Dorsolateral prefrontal cortex (tissue), 122 donors: ENCODE measurements at places on chromosomes 7 and 10. TPM values are rescaled to one million over a fixed set of nuclear protein-coding genes. Genes with fewer than 3 reads are reported as not detected.

GRCh38 chr7:20146451-20146850, 70.7 kb downstream of the MACC1 start:
- DNase-seq, result no peak

- no peak for DNase-seq
Measured at GRCh38 chr7:80098795-80099194, 35.8 kb upstream of the GNAI1 start.

- DNase-seq, result peak; percentile 69
Measured at GRCh38 chr7:27933671-27934565, 194.0 kb downstream of the TAX1BP1 start.

DNA sequence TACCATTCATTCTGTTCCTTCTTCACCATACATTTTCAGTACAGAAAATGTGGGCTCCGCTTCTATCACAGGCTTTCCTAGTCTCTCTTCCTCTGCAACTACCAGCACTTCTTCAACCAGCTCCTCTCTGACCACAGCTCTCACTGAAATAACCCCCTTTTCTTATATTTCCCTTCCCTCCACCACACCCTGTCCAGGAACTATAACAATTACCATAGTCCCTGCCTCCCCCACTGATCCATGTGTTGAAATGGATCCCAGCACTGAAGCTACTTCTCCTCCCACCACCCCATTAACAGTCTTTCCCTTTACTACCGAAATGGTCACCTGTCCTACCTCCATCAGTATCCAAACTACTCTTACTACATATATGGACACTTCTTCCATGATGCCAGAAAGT, 9.5 kb upstream of the MUC12 start:
- DNase-seq, result no peak

DNA sequence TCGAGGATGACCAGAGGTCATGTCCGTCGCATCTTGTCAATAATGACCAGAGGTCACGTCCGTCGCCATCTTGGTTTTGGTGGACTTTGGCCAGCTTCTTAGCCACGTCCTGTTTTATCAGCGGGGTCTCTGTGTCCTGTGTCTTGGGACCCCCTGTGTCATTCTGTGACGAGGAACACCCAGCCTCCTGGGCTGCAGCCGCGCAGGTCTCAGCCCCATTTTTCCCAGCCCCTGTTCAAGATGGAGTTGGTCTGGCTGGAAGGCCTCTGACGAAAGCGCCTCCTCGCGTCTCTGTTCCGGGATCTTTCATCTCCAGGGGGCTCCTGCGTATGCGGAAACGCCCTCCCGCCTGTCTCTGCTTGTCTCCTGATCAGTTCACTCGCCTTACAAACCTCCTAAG, 134.2 kb downstream of the ELFN1 start:
- DNase-seq, result no peak

DNA sequence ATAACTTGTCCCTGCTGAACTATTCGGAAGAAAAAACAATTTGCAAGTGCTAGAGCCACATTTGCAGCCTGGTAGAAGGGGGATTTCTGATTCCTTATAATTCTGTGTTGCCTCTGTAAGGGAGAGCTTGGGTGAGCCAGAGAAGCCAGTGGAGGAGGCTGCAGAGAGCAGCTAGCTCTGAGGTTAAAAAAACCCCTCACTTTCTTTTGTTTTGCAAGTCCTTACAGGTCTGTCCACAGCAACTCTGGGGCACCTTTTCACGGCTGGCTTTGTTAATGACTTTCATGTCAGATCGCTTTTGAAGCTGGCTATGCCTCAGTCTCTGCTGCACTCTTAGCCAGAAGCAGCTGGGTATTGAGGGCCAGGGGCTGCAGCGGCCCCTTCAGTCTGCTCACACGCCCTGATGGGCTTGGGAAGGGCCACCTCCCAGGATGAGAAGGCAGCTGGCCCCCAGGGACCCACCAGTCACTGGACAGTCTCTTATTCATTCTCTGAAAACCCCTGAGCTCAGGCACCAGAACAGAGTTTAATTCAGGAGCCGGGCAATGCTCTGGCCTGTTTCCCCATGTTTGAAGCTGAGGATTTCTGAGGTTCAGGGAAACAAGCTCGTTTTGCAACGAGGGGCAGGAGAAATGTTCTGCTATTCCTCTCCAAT, 30.9 kb downstream of the TRIM8 start:
- no peak for DNase-seq

IQUB gene
- total RNA-seq, result 3.7 TPM

KCND2 gene
- total RNA-seq, result 37.4 TPM

TAS2R3 gene
- total RNA-seq, result 8.9 TPM

MYL10 gene
- not detected for total RNA-seq
